ENCODE measurements at places on chromosomes 4 and X.
A peak's percentile ranks its signal among the peaks of the same experiment; 100 is the strongest.

GRCh38 chr4:148868191-148868590, 426.0 kb upstream of the NR3C2 start:
- DNase-seq: no peak

DNA sequence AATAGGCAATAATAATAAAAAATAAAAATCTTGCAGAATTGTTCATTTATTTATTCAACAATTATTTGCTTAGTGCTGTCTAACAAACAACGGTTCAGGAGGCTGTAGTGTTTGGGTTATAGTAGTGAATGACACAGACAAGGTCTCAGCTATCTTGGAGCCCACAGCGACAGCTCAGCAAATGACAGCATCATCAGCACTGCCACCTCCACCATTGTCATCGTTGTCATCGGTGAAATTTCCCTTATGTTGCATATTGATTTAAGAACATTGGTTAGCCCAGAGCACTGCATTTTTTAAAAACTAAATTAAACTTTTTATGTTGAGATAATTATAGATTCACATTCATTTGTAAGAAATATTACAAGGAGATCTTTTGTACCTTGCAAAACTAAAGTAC, 79.9 kb downstream of the TRAPPC11 start:
- no peak for DNase-seq

DNA sequence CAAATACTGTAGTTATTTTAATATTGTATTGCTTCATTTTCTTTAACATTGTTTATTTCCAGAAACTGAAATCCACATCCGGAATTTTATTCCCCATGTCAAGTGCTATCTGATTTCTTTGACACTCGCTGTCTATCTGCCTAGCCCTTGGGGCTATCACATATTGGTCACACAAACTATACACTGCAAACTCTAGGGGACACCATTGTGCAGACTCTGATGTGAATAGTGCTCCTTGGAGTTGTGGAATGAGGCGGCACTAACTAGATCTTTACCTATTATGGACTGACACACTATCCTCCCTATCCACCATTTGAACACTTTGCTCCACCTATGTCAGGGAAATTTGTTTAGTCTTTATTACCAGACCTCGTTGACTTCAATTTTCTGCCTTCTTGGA, 534.5 kb downstream of the GLUD2 start:
- no peak for DNase-seq

DNA sequence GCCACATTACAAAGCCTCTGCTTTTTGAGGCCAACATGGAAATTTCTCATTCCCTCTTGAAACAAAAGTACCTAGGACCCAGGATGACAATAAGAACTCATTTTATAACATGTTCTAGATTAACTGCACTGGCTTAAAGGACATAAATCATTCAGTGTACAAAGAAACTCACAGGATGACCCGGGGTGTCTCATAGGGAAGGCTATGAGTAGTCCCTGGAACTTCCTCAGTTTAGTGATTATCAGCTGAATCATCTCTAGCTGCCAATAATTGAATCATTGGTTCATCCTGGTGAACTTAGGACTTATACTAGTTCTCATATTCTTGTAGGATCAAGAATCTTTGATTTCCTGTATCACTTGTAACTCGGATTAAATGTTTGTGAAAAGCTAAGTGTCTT, 95.8 kb upstream of the WDR1 start:
- DNase-seq: no peak

GRCh38 chr4:48369771-48370170, 28.4 kb downstream of the SLAIN2 start:
- DNase-seq: no peak

- DNase-seq: peak; percentile 74
Observed at GRCh38 chr4:88283661-88284438, 511 bp downstream of the PPM1K start.

DNA sequence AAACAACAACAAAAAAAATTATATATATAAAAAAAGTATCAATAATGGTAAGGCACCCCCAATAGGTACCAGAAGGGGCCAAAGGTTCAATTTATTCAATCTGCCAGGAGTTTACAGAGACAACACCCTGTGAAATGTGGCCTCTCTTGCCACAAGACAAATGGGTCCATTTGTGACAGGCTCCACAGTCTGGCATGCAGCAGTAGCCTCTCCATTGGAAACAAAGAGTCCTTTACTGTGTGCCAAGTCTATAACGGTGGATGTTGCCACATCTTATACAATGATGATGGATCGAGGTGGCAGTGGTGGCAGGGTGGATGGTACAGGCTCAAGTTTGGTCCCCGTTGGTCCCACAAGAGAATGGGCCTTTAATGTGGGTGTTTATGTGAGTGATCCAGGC, 70.1 kb upstream of the SH3RF1 start:
- no peak for DNase-seq

DNA sequence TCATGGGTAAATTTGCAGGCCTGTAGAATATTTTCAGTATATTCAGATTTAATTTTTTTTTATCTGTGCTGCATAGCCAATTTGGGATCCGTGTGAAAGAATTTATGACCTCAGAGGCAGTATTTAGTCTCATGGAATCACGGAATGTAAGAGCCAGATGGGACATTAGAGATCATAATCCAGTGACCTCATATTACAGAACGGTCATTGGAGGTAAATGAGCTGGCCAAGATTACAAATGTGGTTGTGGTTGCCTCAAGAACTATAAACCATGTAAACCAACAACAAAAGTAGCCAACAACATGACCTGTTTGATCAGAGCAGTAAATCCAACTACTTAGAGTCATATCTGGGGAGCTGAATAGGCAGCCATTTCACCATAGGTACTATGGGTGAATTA, 71.6 kb downstream of the AMOT start:
- DNase-seq: no peak

DNA sequence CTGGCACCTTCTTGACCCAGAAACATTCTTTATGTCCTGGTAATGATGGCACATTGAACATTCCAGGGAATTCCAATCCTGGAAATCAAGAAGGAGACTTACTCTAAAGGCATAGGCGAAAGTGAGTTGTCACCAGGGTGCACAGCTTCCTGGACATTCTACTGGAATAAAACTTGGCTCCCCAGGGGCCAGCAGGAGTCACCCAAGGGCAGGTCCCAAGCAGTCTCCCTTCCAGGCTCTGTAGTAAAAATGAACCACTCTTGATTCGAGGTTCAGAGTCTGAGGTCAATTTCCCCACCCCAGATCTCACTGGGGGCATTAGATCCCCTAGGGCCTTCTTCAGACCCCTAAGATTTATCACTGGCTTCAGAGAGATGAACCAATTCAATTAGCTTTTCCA, 338.7 kb upstream of the GATB start:
- DNase-seq: no peak
